CD4-positive, alpha-beta T cell treated with Interleukin-21 for 1 hour (primary cell): ENCODE measurements at places on chromosomes 4 and X.

DNA sequence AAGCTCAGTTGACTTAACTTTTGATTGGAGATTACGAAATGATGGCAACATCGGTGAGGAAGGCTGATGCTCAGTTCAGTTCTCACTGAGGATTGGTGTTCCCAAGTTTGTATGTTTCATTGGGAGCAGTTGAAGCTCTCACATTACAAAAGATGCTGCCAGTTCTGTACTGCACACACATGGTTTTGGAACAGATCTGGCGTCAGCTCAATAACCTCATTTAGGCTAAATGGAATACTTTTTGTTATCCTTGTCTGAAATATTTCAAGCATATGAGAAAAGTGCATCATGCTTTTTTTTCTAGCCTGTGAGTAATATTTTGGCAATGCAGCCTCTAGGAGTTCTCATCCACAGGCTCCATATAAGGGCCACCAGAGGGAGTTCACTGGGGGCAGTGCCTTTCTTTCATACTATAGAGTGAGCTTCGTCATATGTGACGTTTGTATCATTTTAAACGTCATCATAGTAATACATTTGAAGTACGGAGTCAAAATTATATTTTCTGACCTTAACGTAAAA lies 4.1 kb downstream of the ENPEP start:
- no peak for DNase-seq

DNA sequence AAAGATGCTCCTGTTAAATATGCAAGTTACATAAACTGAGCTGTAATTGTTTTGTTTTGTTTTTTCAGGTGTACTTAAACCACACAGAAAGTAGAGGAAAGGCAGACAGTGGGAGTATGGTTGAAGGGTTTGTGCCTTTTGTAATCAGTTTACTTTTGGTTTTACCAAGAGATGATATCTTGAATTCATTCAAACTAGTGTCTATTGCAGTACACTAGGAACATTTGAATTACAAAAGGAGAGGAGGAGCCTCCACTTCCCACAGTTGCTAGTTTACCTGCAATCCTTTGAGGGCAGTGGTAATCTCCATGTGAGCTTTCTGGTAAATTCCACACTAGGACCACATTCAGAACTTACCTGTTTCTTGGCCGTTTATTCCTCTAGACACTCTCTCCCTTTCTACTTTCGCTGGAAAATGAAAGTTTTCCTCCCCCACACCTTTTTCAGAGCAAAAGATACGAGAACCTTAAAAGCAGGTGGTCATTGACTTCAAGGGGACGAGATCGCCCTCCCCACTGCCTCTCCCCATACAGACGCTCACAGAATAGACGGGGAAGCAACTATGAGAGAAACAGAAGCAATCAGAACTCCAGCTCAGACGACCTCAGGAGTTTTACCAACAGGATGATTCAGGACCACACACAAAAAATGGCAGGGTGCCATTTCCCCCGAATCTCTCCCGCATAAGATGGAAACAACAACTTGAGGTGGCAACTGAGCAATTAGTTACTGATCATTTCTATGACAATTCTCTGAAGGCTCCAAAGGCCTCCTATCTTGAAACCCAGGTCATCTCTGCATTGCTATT lies 3.3 kb downstream of the RBM47 start:
- no peak for DNase-seq

DNA sequence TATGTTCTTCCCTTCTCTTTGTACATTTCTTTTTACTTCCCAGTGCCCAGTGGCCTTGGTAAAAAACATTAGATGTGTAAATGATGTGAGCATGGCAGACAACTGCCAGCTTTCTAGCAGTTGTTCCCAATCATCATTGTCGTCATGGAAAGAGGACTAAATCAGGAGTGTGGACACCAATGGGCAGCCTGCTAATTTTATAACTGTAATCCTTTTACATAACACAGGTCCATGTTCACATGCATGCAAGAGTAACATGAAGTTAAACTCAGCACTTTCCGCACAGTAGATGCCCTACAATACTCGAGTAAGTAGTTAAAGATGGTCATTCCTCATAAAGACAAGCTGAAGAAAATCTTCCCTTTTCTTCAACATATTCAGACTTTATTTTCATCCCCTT lies 23.4 kb upstream of the G3BP2 start:
- DNase-seq = no peak

DNA sequence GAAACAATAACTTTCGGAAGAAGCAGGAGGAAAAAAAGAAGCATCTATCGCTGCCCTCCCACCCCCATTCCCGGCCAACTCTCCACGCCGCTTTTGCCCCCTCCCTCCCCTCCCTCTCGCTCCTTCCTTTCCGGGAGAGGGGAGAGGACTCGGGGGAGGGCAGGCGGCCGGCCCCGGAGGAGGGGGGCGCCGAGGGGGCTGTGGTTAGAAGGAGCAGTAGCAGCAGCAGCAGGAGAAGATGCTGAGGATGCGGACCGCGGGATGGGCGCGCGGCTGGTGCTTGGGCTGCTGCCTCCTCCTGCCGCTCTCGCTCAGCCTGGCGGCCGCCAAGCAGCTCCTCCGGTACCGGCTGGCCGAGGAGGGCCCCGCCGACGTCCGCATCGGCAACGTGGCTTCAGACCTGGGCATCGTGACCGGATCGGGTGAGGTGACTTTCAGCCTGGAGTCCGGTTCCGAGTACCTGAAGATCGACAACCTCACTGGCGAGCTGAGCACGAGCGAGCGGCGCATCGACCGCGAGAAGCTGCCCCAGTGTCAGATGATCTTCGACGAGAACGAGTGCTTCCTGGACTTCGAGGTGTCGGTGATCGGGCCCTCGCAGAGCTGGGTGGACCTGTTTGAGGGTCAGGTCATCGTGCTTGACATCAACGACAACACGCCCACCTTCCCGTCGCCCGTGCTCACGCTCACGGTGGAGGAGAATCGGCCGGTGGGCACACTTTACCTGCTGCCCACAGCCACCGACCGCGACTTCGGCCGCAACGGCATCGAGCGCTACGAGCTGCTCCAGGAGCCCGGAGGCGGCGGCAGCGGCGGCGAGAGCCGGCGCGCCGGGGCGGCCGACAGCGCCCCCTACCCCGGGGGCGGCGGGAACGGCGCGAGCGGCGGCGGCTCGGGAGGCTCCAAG lies 1.3 kb downstream of the PCDH7 start:
- DNase-seq = no peak
